ENCODE measurements at places on chromosomes 5 and 9.
A peak's percentile ranks its signal among the peaks of the same experiment; 100 is the strongest.

DNA sequence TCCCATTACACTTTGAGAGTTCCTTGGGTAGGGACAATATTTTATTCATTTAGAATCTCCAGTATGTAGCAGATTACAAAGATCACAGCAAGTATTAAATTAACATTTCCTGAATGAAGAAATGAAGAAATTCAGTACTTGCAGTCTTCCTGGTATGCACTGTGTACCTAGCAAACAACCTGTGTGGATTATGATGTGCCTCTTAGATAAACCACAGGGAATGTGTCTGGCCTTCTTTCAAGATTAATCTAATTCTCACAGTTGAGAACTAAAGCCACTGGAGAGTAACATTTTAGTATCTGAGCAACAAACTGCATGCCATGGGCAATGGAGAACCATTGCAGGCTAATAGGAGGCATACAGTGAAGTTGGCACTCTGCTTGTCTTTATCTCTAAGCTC, 199.4 kb downstream of the AP3B1 start:
- no peak for ATAC-seq

DNA sequence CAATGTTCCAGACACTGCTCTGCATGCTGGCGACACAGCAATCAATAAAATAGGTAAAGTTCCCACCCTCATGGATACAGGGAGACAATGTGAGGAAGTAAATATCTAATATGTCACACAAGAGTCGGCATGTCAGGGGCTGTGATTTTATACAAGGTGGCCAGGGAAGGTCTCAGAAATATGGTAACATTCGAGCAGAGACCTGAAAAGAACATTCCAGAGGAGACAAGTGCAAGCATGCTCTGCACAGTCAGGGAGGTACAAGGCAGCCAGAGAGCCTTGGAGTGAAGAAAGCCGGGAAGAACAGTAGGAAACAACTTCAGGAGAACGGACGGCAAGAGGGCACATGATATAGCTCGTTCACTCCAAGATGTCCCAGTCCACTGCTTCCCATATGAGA, 89.2 kb upstream of the ZNF462 start:
- ATAC-seq, result no peak

- no peak for ATAC-seq
Measured at GRCh38 chr5:17743580-17744435, 109.5 kb downstream of the TAF11L14 start.

- no peak for ATAC-seq
Measured at GRCh38 chr5:35233121-35233520, 2.8 kb upstream of the PRLR start.

DNA sequence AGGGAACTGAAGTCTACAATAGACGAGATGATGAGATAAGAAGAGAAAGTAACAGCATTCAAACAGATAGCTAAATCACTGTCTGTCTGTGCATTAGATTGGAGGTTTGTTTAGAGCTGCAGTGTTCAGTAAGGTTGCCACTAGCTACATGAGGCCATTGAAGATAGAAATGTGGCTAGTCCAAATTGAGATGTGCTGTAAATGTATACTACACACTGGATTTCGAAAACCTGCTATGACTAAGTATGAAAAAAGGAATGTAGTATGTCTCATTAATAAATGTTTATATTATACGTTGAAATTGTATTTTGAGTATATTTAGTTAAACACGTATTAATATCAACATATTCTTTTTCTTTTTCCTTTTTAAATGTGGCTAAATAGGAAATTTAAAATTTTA, 142.1 kb downstream of the XRCC4 start:
- ATAC-seq, result no peak

GRCh38 chr5:169634606-169635005, 2.5 kb upstream of the DOCK2 start:
- ATAC-seq, result no peak

DNA sequence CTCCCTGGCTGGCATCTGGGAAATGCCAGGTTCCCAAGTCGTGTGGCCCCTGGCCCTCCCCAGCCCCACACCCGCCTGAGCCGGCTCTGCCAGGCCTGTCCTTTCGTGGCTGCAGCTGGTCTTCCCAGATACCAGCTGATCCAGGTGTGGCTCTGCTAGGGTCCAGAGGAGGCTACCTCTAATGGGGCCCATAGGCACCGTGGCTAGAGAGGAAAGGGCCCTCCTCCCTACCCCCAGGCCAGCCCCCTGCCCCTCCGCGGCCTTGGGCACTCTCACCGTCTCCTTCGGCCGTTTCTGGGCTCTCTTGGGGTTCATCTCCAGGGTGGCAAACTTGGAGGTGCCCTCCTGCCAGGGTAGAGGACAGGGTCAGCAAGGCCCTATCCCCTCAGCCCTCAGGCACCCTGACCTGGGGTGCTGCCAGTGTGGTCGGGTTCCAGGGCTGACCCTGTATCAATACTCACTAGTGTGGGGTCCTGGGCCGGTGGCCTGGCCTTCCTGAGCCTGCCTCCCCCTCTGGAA, 17.0 kb downstream of the RALGDS start:
- no peak for ATAC-seq

DNA sequence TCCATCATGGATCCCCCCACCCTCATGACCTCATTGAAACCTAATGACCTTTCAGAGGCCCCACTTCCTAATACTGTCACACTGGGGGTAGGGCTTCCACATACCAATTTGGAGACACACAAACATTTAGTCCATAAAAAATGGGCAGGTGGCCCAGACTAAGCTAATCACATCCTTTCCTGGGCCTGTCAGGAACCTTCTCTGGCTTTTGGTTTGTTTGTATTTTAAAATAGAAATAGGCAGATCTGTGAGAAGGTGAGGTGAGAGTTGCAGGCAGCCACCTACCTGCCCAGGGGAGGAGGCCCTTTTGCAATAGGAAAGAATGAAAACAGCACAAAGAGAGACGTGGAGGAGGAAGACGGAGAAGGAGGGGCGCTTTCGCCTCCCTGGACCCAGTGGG, 90.2 kb upstream of the BOD1 start:
- no peak for ATAC-seq

DNA sequence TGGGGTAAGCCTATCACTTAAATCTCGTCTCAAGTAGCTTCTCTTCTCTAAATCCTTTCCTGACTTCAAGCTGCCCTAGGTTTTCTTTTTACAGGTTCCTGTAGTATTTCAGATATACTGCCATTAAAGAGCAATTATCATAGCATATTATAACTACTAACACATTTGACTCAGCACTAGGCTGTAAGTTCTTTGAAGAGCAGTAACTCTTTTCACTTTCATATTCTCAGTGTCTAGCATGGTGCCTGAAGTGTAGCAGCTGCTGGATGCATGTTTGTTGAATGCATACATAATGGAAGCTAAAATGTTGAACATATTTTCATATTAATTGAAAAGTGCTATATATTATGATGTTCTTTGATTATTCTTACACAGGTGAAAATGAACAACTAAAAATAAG, 22.5 kb downstream of the CCDC152 start:
- ATAC-seq, result no peak

DNA sequence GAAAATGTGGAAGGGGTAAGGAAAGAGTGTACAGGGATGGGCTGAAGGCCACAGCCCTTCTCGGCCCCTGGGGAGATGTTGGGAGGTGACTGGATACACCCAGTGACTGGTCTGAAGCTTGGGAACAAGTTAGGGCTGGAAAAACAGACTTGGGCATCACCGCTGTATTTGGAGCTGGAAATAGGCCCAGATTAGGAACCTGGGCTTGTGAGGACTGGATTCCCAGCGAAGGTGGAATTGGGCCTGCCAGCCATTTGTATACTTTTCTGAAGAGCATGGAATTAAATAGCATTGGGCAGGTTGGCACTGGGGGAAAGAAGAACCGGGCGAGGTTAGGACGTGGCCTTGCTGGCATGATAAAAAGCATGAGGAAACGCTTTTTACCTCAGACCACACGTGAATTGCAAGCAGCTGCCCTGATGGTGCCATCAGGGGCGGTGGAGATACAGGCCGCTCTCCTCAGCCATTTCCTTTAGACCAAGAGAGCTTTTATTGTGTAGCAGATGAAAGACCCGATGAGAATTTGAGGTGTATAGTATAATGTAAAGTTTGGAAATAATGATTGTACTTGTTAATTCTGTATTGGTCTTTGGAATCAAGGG, 37.8 kb downstream of the OTULIN start:
- ATAC-seq, result no peak

DNA sequence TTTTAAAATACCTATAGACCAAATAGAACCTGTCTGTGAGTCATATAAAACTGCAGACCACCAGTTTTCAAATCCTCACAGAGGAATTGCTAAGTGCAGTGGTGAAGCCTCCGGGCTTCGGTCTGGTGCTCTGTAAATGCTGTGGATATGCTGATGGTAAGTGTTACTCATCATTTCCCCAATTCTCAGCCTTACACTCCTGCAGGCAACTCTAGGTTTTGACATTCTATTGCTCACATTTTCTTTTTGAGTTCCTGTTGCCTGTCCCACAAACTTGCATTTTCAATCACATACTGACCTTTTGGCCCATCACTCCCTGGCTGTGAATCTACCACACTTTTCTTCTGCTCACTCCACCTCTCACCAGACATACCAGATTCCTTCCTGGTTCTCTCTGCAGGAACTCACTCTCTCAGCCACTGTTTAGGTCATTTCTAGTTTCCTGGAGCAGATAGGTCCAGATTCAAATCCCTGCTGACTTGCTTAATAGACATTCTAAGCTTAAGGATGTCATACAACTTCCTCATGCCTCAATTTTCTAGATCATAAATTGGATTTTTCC, 192.9 kb downstream of the RAB3C start:
- ATAC-seq, result peak; percentile 23

Measured in activated CD4-positive, CD25-positive, alpha-beta regulatory T cell treated with anti-CD3 and anti-CD28 coated beads, Interleukin-2, amount 50 U/mL, for 24 hours (primary cell).